Activated naive CD4-positive, alpha-beta T cell treated with Interleukin-2 at 50 U/mL for 16 hours (primary cell): ENCODE measurements at places on chromosomes 13 and 19.

DNA sequence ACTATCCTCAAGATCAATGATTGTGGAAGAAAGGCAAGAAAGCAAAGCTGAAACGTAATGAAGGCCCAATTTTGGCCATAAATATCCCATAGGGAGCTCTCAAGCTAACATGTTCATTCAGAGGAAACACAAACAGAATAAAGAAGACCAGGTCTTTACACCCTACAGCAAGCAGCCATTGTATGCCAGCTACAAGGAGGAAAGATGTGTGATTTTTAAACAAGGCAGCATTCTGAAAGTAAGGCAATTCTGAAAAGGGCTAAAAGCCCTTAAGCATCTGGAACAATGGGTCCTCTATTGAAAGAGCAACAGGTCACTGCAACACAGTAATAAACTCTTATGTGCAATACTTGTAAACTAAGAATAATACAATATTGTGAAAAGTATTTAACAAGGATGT, 1002.4 kb downstream of the SLITRK1 start:
- DNase-seq = no peak

DNA sequence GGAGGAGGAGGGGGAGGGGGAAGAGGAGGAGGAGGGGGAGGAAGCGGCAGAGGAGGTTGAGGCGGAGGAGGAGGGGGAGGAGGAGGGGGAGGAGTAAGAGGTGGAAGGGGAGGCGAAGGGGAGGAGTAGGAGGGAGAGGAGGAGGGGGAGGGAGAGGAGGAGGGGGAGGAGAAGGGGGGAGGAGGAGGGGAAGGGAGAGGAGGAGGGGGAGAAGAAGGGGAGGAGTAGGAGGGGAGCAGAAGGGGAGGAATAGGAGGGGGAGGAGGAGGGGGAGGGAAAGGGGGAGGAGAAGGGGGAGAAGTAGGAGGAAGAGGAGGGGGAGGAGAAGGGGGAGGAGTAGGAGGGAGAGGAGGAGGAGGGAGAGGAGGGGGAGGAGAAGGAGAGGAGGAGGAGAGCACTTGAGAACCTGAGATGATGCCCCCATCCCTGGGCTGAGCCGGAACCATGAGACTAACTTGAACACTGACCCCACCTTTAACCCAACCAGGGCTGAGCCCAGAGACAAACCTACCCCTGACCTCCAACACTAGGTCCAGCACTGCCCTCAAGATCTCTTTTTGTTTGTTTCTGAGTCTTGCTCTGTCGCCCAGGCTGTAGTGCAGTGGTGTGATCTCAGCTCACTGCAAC, 12.6 kb downstream of the ABCA7 start:
- DNase-seq = no peak

DNA sequence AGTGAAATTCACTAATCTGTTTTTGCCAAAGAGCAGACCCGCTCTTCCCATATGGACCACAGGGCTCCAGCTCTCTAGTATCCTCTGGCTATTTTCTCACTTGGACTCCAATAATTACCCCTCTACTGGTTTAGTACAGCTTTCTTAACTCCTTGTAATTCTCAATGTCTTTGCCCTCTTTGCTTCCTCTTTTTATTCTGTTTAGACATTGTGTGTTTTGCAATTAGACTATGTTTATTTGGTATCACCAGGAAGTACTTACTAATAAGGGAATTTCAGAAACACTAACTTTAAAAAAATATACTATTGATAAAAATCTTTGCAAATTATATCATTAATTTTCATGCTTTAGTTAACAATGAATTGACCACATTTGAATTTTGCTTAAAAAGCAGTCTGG, 111.6 kb upstream of the OBI1 start:
- DNase-seq = no peak

DNA sequence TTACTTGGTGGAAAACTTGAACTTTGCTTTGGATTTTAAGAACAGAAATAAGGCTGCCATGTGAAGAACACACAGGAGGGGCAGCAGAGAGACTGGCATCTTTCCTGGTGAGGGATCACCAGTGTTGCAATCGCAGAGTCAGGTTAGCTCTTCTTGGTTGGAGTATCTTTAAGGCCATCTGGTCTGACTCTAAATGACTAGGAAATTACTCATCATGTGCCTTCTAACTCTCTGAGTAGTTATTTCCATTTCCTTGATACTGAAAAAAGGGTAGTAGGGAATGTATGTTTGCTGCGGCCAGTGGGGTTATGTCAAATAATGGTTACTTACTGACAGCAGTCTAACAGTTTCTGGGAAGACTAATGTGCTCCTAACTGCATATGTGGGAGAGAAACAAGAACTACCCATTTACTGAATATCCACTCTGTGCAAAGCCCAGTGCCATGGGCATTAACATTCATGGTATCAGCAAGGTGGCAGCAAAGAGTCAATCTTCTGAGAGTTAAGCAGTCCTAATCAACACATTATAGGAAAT, 122.1 kb downstream of the COG6 start:
- DNase-seq = peak; percentile 53

DNA sequence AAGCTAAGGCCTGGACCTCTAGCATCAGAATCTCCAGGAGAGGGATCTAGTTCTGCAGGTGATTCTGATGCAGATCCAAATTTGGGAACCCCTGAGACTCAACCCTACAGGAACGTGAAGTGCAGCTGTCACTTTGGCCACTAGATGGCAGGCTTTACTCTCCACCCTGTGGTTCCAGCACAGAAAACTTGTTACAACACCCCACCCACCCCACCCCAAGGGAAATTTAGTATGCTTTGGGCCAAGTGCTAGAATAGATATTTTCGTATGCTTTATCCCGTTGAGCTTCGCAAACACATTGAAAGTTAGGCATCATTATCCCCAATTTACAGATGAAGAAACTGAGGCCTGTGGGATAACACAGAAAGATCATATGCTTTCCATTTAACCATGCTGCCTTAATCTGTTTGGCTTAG, 232.0 kb downstream of the B3GLCT start:
- peak; percentile 54 for DNase-seq

- DNase-seq = peak; percentile 85
Observed at GRCh38 chr19:34254046-34254697, at the start of gene GARRE1. Gene GARRE1 (plus strand): TSS chr19:34254554. CDS start chr19:34300474, 45,920 bp downstream.

- no peak for DNase-seq
Observed at GRCh38 chr13:40163066-40164000, 503.1 kb downstream of the FOXO1 start.
